Kasumi-1 (cell line): ENCODE measurements at places on chromosomes 3 and 15.
A peak's percentile ranks its signal among the peaks of the same experiment; 100 is the strongest.

DNA sequence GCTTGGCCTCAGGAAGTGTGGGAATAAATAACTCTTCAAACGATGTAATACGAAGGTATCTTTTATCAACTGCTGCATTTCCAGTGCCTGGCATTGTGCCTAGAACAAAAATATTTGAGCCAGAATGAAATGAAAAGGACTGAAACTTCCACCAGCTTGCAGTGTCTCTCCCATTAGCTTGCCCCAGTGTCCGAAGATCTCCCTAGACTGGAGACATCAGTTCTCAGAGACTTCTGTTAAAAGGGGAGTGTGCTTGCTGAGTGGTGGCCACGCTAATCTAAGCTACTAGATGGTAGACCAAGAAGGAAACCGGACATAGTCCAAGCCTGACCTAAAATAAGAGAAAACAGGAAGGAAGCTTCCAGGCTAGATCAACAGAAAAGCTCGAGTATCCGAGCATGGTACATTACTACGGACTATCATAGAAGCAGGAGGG, 28.6 kb downstream of the KCNAB1 start:
- DNase-seq: no peak

DNA sequence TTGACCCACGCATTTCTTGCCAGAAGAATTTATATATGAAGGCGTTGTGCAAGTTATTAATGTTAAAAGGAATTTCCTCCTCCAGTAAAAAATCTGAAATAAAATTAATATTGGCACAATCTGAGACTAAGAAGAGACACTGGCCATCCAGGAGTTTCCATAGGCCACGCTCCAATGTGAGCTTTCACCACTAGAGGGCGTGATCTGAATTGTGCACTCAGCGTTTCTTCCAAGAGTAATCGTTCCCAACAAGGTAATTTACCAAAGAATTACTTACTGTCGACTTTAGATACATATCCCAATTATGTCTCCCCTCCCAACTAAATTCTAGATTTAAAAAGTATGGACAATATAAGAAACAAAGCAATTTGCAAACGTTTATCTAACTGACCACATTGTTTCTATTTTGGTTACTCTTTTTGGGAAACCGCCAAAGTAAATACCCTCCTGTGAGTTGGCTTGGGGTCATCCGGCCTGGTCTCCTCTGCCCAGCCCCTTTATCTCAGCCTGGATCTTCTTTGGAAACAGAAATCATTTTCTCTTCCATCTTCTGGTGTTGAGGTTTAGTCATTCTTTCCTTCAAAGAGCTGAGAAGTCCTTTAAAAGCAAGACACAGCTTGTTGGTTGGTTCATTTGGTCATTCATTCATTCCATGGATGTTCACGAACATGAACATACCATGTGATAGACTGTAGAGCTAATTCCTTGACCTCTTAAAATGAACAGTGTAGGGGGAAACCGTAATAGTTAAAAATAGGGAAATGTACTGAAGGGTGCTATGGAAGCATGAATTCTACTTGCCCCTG, 26.2 kb downstream of the POLR2M start:
- peak; percentile 11 for DNase-seq

GRCh38 chr15:58545307-58546065, 113.7 kb downstream of the LIPC start:
- no peak for DNase-seq

DNA sequence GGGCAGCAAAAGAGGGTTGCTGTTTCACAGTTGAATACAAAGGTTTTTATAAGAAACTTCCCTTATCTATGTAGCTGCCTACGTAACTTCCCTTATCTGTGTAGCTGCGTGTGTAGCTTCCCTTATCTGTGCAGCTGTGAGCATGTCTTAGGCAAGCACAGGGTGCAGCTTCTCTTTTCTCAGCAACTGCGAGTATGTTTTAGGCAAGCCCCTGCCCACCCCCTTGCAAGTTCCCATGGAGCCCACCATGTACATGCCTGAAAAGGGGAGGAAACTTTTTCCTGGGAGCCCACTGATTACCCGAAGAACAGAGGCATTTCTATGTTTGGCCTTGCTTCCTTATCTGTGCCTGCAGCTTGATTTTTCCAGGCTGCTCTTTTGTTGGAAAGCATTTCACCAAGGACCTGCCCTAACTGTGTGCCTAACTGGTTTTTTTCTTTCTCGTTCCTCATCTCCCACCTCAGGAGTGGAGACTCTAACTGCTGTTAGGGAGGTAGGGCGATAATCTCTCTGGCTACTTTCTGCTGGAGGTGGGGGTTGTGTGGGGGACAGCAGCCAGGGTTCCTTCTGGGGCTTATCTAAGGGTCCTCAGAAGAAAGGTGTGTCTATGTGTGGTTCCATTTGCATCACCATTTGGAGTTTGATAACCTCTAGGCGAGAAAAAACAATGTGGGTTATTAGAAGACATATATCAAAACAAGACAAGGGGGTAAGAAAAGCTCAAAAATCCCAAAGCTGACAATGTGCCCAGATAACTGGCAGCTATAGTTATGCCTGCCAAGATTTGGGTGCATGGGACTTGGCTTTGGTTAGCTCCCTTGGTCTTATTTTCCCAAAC, 26.0 kb downstream of the SORD start:
- peak; percentile 82 for DNase-seq

DNA sequence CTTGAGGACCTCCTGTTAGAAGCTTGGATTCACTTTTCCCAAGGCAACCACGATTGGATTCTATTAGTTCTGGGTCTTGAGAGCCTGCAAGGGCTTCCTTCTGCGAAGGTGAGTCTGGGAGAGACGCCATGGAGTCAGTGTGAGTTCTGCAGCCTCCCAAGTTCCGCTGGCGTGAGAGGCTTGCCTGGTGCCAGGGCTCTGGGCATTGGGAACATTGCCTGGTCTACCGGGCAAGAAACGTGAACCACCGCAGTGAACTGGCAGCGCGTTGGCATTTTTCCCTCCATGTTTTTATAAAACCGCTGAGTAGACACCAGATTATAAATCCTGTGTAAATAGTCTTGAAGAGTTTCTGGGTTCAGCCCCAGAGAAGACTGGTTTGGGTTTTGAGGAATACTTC, 160.9 kb downstream of the IGF1R start:
- DNase-seq: no peak

DNA sequence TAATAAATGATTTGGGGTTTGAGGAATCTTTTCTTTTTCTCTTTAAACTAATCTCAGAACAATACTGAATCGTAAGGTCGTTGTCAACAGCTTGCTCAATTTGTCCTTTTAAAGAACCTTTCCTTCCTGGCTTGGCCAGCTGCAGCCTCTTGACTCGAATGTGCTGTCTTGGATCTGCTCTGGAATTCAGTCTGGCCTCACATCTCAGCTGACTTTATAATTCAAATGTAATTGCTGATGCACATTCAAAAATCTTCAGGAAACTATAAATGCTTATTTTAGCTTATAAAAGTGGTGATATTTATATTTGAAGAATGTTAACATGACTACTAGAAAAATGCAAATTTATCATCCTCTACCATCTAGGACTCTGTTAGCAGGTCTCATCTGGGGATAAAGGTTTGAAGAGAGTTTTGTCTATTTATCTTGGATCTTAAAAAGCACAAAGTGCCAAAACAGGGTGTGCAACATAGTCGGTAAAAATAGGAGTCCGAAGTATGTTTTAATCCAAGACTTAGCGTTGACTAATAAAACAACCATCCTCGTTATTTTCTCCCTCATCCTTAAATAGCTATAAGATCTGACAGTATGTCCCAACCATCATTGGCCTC, 1035.2 kb downstream of the MCTP2 start:
- DNase-seq: no peak

DNA sequence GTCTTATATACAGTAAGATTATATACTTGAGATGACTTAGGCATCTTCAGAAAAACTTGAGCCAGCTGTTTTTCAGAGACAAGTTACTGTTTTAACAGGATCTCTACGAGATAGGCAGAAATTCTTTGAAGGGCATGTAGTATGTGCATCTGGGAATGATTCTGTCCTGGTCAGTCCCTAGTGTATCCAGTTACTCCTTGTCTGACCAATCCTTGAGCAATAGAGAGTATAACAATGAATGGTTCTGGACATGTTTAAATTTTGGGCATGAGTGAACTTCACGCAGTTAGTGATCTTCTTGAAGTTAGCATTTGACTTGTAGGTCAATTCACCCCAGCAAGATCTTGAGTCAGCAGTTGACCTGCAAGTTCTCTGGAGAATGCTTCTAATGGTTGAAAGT, 24.7 kb upstream of the HHLA2 start:
- DNase-seq: no peak

GRCh38 chr3:68892297-68892696, 40.0 kb downstream of the TAFA4 start:
- DNase-seq: no peak

GRCh38 chr3:172034786-172035685, 4.3 kb upstream of the FNDC3B start:
- peak; percentile 65 for DNase-seq

- DNase-seq: no peak
Observed at GRCh38 chr3:56917361-56918110, 115.8 kb upstream of the ARHGEF3 start.

- DNase-seq: no peak
Observed at GRCh38 chr3:101512396-101512645, 691 bp downstream of the SENP7 start.

DNA sequence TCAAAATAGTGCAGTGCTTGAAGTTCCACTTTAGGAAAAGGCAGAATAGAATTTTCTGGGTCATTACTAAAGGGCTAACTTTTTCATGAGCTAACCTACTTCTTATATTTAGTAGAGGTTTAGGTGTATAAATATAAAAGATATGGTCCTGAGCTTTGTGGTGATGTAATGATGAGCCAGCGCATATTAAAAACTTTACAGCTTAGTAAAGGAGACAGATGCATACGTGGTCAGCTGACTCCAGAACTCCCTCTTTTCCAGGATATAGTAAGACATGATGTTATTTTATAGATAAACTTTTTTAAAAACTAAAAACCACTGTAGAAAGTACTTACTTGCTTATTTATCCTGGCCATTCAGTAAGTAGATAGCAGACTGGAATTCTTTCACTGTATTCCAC, 895.0 kb downstream of the CADM2 start:
- DNase-seq: no peak

- no peak for DNase-seq
Observed at GRCh38 chr3:109553591-109554371, 216.4 kb upstream of the DPPA4 start.

GRCh38 chr15:59548501-59549226, 62.9 kb upstream of the GCNT3 start:
- no peak for DNase-seq

GRCh38 chr3:127458696-127459604, 131.6 kb downstream of the TPRA1 start:
- peak; percentile 35 for DNase-seq

DNA sequence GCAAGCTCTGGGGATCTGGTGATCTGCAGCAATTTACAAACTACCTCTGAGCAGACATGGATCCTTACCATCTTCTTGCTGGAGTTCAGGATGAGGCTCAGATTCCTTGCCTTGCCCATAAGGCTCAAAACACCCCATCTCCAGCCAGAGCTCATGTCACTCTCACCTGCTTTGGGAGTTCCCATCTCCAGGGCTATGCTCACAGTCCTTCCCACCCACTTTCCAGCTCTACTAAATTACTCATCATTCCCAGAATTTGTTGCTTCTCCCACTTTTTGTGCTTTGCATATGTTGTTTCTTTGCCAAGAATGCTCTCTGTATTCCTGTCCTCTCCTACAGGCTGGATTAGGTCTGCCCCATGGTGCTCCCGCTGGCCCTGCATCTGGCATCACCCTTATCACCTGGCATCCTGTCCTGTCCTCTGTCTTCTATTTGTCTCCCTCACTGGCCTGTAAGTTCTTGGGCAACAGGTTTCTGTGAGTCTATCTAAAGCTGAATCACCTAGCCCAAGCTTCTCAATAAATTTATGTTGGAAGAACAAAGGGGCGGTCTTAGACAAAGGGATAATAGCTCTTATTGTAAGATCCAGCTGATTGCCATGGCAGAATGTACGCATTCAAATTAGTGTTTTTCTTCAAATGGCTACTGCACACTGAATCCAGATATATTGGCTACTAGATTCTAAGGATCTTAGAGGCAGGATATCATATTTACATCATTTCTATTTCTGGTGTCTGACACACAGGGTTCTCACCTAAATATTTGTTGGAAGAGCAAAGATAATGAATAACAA, 179.2 kb downstream of the CLSTN2 start:
- DNase-seq: no peak

- no peak for DNase-seq
Observed at GRCh38 chr3:52874160-52874701, 23.1 kb downstream of the STIMATE start.
